ENCODE measurements at places on chromosomes 12 and 14. TPM values are rescaled to one million over a fixed set of nuclear protein-coding genes. Genes with fewer than 3 reads are reported as not detected.

The GLT1D1 gene
- 0.22 TPM for total RNA-seq

GRCh38 chr12:12364787-12365445 lies 8.0 kb downstream of the BORCS5 start:
- DNase-seq, result no peak

DNA sequence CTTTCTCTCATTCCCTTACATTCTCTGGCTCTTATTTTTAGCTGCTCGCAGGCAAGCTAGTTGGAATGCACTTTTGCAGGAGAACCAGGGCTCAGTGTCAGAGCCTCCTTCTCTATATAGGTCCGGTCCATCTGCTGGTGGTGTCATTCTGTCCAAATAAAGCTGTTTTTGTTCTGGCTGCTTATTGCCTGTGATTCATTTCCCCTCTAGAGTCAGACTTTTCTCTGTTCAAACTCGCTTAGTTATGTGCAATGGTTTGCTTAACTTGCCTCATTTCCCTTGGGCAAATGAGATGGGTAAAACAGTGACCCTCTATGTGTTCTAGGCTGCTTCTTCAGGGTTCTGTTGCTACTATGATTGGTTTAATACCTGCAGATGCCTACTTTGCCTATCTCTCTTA lies 2.9 kb downstream of the SMARCD1 start:
- no peak for DNase-seq

The TAS2R19 gene
- 0.71 TPM for total RNA-seq

GRCh38 chr14:50796390-50796789 lies 34.6 kb downstream of the NIN start:
- DNase-seq, result no peak

The PRPF40B gene
- total RNA-seq, result 4.7 TPM

- DNase-seq, result no peak
Observed at GRCh38 chr12:536751-537245, 77.1 kb downstream of the B4GALNT3 start.
